ENCODE measurements at places on chromosomes 7 and 10. TPM values are rescaled to one million over a fixed set of nuclear protein-coding genes. Genes with fewer than 3 reads are reported as not detected.
A peak's percentile ranks its signal among the peaks of the same experiment; 100 is the strongest.

Gene ANKRD30A
- 0.12 TPM for total RNA-seq

Gene SDK1
- 4.8 TPM for total RNA-seq

Gene EBLN1
- total RNA-seq: not detected

Gene ELOVL3
- total RNA-seq: 0.40 TPM

Gene SLC26A5
- 0.86 TPM for total RNA-seq

Gene AOAH
- total RNA-seq: not detected

Gene PNLIPRP1
- total RNA-seq: not detected

DNA sequence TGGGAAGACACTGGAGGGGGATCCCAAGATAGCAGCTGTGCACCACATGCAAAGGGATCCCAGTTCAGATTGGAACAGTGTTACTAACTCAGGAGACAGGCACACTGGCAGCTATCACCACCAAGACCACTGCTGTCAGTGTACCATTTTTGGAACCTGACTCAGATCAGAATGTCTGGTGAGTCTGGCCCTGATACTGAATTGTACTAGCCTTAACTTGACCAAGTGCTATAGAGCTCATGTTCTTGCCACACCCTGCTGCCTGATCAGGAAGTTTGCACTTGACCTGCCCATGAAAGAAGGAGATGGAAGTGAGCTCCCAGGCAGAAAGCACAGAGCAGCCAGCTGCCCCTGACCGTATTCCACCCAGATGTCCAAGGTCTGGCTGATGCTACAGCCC, 4.8 kb upstream of the PRRT4 start:
- no peak for DNase-seq

DNA sequence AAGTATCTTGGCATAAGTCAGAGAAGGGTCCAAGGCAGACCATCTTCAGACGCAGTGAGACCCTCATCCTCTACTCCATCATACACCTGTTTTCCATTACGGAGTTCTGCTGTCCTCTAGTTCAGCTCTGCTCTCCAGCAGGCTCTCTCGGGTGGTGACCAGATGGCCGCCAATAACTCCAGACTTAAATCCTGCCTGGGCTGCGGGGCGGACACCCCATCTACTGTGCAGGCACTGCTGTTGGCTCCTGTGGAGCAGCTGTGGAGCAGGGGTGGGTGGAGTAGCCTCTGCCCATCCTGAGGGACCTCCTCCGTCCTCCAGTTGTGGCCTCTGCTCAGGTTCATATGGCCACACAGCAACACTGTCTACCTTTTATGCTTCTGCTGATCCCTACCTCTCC, 608.1 kb downstream of the SDK1 start:
- DNase-seq: no peak

GRCh38 chr7:28044825-28045224, 135.8 kb downstream of the JAZF1 start:
- no peak for DNase-seq

DNA sequence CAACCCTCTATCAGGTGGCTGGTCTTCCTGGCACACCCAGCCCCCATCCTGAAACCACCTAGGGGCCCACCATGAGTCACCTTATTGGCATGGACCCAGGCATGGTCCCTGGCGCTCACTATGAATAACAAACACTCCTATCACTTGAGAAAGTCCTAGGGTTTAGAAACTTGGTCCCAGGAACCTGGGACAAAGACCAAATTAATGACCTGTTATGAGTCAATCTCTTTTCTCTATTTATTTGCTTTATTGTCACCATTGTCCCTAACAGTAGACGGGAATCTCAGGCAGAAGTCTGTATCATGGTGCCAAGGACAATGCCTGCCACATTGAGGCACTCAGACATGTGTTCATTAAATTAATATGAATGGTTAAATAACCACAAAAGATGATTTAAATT, 599.6 kb upstream of the C7orf33 start:
- DNase-seq: peak; percentile 25

GRCh38 chr10:127094984-127095383, 101.4 kb downstream of the INSYN2A start:
- DNase-seq: no peak

- no peak for DNase-seq
These were observed 134.0 kb downstream of the SEMA3E start for GRCh38 chr7:83514977-83515376.

- no peak for DNase-seq
These were observed 470.0 kb downstream of the SUGCT start for GRCh38 chr7:40604601-40605438.

DNA sequence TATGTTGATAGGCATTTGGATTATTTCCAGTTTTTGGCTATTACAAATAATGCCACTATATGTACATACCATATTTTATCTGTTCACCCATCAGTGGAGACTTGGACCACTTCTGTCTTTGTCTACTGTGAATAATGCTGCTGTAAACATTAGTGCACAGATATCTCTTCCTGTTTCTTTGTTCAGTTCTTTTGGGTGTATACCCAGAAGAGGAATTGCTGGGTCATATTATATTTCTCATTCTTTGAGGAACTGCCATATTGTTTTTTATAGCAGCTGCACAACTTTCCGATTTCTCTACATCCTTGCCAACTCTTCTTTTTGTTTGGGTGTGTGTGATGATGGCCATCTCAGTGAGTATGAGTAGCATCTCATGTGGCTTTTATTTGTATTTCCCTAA, 218.0 kb downstream of the LRMDA start:
- DNase-seq: peak; percentile 85

DNA sequence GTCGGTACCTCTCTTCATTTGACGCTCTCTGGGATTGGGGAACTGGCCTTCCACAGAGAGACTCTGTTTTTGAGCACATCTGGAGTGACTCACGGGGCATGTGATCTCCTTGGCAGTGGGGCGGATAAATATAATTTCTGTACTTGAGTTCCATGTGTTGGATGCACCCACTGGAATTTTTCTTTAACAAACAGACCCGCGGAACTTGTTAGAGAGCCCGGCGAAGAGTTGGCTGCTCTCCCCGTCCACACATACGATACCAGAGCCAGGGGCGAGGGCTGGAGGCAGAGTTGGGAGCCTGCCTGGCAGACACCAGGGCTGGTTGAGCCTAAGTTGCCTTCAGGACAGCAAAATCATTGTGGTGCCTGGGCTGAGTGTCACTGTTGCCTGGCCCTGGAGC, at the start of gene FAM180A:
Gene FAM180A (minus strand): TSS at position 44 of the 400 bp plus-strand sequence. CDS start 233 bp downstream, outside the sequence.
- DNase-seq: no peak

DNA sequence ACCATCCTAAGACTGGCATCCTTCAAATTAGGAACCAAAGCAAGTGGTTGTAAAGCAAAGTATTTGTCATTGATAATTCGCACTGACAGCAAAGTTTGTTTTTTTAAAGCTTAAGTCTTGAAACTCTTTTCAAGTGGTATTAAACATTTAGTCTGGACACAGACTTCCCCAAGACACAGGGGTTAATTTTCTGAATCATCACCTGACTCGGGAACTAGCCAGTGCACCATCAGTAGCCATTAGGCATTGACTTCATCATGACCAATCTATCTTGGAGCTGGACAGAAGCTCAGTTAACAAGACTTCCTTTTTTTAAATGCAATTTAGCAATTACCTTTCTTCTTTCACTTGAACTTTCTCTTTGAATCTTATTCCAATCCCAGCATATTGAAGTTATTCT, 210.6 kb downstream of the ZNF365 start:
- no peak for DNase-seq

DNA sequence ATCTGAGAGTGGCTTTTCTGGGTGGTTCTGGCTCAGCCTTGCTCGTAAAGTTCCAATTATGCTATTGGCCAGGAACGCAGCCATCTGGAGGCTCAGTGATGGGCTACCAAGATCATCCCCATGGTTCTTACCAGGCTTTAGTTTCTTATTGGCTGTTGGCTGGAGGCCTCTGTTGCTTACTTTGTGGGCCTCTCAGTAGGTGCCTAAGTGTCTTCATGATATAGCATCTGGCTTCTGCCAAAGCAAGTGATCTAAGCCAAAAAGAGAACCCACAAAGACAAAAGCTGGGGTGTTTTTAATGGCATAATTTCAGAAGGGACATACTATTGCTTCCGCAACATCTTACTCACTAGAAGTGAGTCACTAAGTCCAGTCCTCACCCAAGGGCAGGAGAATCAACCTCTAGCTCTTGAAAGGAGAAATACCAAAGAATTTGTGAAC, 132.0 kb upstream of the MDFIC start:
- peak; percentile 68 for DNase-seq

- DNase-seq: no peak
These were observed 466 bp upstream of the GPR26 start for GRCh38 chr10:123665491-123666286.

- no peak for DNase-seq
These were observed 982.0 kb downstream of the SORCS1 start for GRCh38 chr10:106182542-106182941.

DNA sequence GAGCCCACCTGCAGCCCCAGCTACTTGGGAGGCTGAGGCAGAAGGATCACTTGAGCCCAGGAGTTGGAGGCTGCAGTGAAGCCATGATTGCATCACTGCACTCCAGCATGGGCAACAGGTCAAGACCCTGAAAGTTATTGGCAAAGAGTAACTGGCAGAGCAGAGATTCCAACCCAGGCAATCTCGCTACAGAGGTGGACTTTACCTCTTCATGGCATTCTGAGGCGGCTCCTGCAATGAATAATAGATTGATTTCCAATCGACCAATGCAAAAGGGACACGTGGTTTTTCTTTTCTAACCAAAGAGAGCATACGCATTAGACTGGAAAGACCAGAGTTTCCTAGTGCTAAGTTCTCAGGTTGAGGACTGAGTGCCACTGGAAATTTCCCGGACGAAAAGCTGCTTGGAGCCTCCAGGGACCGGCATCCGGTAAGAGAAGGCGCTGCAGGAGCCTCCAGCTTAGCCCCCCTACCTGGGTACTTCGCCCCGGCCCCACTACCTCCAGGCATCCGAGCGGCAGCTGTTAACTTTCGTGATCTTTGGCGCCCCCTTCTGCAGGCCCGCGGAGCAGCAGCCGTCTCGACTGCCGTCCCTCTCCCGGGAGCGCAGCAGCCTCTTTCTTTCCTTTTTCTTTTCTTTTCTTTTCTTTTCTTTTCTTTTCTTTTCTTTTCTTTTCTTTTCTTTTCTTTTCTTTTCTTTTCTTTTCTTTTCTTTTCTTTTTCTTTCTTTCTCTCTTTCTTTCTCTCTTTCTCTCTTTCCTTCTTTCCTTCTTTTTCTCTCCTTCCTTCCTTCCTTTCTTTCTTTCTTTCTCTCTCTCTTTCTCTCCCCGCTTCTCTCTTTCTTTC, 4.1 kb downstream of the MBLAC1 start:
- peak; percentile 65 for DNase-seq

DNA sequence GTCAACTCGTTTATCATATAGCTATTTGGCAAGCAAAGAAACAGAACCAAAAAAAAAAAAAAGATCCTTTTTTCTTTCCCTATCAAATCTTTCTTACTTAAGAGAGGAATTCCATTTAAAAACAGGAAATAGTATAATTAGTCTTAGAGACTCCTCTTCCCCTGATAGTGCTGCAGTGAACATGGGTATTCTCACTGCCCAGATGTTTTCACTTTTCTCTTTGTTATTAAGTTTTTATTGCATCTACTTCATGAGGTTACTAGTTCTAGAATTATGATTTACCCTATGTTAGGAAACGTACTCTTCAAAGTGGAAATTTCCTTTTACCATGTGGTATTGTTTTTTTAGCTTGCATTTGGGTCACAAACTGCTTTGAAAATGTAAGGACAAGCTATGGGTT, 8.5 kb downstream of the CASP2 start:
- DNase-seq: no peak

- DNase-seq: no peak
These were observed 1.2 kb downstream of the DMBT1 start for GRCh38 chr10:122561792-122562191.

DNA sequence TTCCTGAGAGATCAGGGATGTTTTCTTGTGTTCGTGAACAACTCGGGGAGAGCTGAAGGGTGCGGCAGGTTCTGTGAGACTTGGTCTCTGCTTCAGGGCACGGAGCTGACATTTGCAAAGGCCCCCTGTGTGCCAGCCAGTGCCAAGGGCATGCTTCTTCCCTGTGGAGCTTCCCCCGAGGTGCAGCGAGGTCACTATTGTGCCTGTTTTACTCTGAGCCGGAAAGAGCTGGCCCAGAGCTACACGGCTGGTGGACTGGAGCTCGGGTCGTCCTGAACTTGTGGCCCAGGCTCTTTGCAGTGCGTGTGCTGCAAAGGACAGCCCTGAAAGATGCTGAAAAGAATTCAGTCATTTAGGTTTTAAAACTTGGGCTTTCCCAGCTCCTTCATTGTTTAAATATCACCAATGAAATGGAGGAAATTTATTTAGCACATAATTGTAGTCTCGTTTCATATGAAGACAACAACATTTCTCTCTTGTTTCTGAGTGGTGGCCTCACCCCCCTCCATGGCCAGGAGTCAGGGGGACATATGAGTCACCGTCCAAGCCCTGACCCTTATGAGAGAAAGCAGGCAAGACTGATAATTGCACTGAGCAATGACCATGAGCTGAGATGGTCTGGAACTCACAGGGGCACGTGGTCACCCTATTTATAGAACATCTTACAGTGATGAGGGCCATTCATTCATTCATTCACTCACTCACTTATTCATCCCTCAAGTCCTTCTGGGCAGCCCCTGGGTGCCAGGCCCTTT, 102.6 kb downstream of the PTPRE start:
- no peak for DNase-seq

All from PC-3 (cell line).